CD4-positive, alpha-beta T cell treated with Interleukin-2 at 100 ng/mL for 4 hours (primary cell): ENCODE measurements at places on chromosomes 5 and 9.

- no peak for DNase-seq
These were observed 9.6 kb downstream of the ACSL6 start for GRCh38 chr5:132001647-132002561.

DNA sequence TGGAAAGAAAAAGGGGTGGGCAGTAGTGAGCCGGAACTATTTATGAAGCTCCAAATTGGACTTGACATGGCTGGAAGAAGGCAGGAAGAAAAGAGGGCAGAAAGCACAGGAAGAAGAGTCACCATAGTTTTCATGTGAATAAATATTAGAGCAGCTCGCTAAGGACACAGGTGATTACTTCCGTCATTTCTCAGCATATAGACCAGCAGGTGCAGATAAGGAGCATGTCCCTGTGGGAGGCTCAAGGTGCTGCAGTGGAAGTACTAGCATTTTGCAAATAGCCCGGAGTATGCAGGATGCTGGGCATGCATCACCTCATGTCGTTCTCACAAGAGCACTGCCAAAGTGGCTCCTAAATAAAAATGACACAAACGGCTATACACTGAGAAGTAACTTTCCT lies 71.3 kb upstream of the HTR4 start:
- no peak for DNase-seq

DNA sequence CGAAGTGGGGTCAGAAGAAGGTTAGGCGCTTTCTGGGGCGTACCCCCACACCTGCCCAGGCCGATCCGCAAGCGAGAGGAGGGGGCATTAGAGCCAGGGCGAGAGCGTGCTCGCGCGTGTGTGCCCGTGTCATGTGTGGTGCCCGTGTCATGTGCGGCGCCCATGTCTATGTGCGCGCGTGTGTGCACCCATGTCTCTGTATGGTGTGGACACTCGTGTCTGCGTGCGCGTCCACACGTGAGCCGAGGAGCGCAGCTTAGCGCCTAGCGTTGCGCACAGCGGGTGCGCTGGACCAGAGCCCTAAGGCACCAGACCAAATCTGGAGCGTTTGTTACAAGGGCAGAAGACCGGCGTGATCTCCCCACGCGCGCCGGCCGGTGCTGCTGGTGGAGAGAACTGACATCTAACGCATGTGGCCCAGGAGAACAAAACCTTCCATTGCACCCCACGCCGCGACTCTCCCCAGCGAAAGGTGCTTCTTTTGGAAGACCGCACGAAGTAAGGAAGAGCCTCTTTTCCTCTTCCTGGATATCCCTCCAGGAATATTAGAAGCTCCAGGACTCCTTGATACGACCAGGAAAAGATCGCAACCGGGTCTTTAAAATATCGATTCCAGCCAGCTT lies 644 bp downstream of the NIM1K start:
- peak; percentile 9 for DNase-seq

DNA sequence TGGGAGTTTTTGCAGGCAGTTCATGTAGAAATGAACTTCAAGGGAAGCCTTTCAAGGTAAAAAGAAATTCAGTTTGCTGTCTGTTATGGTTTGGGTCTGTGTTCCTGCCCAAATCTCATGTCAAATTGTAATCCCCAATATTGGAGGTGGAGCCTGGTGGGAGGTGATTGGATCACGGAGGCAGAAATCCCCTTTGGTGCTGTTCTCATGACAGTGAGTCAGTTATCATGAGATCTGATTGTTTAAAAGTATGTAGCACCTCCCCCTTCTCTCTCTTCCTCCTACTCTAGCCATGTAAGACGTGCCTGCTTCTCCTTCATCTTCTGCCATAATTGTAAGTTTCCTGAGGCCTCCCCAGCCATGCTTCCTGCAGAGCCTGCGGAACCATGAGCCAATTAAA lies 341.4 kb downstream of the ARHGEF28 start:
- DNase-seq = no peak

DNA sequence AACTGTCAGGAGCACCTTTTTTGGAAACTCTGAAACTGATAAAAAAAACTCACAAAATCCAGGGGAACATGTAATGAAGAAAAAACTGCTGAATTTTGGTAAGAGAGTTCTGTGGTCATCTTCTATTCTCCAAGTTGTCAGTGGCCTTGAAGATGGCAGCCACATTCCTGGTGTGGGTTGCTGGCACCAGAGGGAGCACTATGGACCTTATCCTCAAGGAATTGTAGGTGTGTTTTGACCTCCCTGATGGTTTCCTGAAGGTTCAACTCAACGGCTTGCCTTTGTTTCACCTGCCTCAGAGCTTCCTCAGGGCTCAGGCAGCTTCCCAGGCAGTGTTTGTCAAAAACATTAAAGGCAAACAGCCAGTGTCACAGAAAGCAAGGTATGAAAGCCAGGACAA lies 2.2 kb upstream of the SLC38A9 start:
- no peak for DNase-seq

GRCh38 chr9:130699047-130699446 lies 5.5 kb downstream of the EXOSC2 start:
- no peak for DNase-seq

DNA sequence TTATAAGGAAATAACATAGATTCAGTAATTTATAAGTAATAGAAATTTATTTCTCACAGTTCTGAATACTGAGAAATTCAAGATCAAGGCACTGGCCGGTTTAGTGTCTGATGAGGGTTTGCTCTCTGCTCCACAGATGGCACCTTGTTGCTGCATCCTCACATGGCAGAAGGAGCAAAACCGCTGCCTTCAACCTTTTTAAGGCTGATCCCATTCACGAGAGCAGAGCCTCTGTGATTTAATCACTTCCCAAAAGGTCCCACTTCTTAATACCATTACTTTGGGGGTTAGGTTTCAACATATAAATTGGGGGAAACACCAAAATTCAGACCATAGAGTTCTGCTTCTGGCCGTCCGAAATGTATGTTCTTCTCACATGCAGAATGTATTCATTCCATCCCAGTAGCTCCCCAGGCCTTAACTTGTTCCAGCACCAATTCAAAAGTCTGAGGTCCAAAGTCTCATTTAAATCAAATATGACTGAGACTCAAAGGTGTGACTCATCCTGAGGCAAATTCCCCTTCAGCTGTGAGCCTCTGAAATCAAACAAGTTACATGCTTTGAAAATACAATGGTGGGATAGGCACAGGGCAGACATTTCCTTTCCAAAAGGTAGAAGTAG lies 30.6 kb downstream of the BAAT start:
- no peak for DNase-seq

GRCh38 chr5:138831703-138832102 lies 43.4 kb downstream of the LRRTM2 start:
- DNase-seq = no peak

GRCh38 chr9:14349146-14349446 lies 35.2 kb upstream of the NFIB start:
- no peak for DNase-seq

DNA sequence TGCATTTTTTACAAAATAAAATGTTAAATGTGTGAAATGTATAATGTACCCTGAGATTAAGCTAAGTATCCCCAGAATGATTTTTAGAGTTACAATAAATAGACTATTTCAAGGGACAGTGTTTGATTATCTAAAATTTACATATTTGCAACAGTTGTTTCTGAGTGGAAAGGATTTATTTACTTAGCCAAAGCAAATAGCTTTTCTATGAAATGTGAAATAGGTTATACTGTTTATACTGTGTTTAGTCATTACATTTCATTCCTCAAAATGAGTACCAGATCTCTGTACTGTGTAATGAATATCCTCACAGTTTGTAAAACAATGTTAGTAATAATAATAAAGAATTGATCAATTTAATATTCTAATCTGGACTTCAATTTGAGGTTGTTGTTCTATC lies 1019.0 kb downstream of the NR2F1-AS1 start:
- DNase-seq = no peak

DNA sequence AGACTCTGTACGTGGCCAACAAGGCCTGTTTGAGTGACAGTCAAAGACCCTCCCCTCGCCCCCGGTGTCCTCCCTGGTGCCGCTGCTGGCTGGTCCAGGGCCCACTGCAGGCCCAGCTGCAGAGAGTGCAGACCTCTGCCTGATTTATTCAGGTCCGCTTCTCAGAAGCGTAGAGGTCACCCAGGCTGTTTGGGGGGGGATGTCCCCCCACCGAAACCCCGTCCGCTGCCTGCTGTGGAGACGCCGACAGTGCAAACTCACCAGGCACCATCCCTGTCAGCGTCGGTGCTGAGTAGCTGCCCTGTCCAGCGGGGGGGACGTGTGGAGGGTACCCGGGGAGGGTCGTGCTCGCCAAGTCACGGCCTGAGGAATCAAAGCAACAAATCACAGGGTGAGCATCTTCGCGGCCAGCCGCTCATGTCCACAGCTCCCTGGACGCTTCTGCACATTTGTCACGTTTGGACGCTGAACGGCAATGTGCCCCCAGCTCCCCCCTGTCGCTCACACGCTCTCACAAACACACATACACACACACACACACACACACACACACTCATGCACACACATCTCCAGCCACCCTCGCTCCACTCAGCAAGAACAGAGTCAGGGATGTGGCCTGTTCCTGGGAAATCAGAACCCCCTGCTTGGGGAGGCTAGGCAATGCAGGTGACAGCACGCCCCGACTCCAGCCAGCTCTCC lies 152.2 kb downstream of the PAX5 start:
- no peak for DNase-seq
